ENCODE measurements at places on chromosomes 7 and 10. TPM values are rescaled to one million over a fixed set of nuclear protein-coding genes. Genes with fewer than 3 reads are reported as not detected.
A peak's percentile ranks its signal among the peaks of the same experiment; 100 is the strongest.

The EPO gene
- total RNA-seq = not detected

The PLPP4 gene
- total RNA-seq = not detected

The PSMG3 gene
- total RNA-seq = 77.3 TPM

The OGDH gene
- total RNA-seq = 86.6 TPM

The CUZD1 gene
- 1.3 TPM for total RNA-seq

The OR2A1 gene
- not detected for total RNA-seq

GRCh38 chr7:106071999-106072714, 40.0 kb downstream of the SYPL1 start:
- DNase-seq = peak; percentile 86

GRCh38 chr10:26911811-26912461, 51.2 kb upstream of the ABI1 start:
- DNase-seq = no peak

DNA sequence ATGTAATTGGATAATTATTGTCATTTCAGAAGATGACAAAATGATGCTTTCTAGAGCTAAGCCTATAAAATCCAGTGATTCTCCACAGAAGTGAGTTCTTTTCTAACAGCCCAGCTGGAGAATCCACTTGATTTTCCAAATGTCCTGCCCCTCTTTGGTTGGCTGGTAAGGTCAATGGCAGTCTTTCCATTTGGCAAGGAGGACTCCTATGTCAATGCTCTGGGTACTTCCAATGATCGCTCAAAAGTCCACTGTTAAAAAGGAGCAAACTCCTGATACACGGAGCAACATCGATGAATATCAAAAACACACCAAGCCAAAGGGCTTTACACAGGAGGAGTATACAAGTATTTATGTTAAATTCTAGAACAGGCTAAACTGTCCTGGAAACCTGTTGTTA, 57.8 kb downstream of the STK17A start:
- no peak for DNase-seq

GRCh38 chr7:19362099-19362498, 216.9 kb upstream of the FERD3L start:
- DNase-seq = no peak

DNA sequence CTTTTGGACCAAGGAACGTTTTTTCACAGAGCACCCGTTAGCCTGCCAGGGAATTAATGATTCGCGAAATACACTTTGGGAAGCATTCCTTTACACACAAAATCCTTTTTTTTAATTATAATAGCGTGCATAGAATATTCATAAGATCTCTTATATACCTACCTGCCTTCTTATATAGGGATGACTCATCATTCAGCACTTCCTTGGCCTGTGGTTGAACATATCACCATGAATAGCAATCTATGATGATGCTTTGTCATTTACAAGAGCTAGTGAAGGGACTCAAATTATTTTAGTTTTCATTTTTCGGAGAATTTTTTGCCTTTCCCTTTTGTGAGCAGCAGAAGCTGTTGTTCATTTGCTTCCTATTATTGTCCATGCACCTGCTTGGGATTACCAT, 97.0 kb downstream of the CDH23 start:
- DNase-seq = no peak

- no peak for DNase-seq
Observed at GRCh38 chr7:135697276-135698049, 30.5 kb downstream of the SLC13A4 start.

GRCh38 chr10:92010047-92010735, 86.6 kb downstream of the BTAF1 start:
- no peak for DNase-seq

GRCh38 chr10:57579926-57580325, 687.8 kb downstream of the IPMK start:
- no peak for DNase-seq

DNA sequence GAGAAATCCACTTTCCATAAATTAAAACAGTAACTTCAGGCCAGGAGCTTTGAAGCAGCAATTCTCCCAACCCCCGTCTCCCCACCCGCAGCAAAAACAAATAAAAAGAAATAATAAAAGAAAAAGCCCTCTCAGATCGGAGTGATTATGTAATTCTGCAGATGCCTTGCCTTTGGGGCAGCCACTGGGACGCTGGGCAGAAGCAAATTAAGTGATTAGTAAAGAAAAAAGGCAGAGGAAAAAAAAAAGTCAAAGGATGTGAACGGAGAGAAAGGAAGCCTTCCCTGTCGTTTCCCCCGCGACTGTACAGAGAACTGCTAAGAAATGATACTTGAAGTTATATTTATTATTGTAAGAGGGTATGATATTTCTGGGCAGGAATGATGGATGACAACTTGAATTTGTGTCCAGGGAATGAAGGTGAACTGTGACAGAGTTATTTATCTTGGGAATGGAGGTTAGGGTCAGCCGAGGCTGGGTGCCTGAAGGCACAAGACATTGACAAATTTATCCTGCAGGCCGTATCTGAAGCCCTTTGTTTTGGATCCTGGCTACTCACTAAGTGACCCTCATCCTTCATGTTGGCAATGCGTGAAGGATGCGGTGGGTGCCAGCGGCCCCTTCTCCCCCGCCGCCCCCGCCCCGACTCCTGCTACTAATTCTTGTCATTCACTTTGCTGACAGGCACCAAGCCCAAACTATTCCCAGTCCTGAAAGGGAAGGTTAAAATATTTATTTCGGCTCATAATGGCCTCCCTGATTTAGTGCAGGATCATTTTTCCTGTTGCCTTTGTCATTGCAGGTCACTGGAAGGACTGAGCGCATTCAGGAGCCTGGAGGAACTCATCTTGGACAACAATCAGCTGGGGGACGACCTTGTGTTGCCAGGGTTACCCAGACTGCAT, 604.0 kb downstream of the LRMDA start:
- DNase-seq = no peak

DNA sequence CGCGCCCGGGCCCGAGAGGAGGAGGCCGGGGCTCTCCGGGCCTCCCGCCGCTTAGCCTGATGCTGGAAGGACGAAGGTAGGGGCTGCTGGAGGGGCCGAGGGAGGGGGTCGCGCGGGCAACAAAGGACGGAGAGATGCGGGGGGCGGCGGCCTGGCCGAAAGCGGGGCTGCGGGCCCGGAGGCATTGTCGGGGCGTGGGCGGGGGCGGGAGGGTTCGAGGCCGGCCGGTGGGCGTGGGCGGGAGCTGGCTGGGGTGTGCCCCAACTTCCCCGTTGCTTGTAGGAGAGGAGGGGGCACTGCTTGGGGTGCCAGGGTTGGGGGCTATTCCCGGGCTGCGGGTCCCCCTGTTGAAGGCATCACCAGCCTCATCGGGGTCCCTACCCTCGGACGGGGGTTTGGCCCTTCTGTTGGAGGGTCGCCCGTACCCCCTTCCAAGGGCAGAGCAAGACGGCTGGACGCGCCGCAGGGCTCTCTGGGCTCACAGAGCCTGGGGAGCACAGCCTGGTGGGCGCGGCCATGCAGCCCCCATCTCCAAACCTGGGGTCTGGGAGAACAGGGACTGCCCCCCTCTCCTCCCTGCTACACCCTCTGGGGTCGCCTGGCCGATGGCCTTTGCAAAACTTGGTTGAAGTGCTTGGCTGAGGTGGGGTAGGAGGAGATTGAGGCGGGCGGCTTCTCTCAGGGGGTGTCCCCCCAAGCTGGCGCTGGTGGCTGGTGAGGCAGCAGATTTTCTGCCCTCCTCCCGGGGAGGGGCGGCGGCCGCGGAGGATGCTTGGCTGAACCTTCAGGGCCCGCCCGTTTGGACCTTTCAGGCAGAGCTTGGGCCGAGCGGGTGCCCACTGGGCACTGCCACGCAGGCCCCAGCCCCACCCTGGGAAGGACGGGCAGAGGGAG, 699 bp downstream of the CLIP2 start:
- peak; percentile 76 for DNase-seq

GRCh38 chr10:51487576-51487975, 211.8 kb downstream of the CSTF2T start:
- DNase-seq = no peak

DNA sequence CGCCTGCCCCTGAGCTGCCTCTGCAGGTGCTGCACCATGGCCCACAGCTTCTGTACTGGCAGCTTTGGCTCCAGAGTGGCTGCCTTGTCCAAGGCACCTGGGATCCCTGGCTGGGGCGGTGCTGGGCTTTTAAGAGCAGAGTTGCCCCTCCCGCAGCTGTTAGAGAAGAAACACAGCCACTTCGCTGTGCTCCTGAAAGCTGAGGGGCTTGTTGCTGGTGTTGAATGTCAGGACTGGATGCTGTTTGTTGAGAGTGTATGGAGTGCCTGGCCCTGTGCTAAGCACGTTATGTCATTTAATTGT, 6.2 kb downstream of the FAM241B start:
- DNase-seq = no peak

- DNase-seq = no peak
Observed at GRCh38 chr10:4850397-4850796, 24.4 kb downstream of the AKR1E2 start.

DNA sequence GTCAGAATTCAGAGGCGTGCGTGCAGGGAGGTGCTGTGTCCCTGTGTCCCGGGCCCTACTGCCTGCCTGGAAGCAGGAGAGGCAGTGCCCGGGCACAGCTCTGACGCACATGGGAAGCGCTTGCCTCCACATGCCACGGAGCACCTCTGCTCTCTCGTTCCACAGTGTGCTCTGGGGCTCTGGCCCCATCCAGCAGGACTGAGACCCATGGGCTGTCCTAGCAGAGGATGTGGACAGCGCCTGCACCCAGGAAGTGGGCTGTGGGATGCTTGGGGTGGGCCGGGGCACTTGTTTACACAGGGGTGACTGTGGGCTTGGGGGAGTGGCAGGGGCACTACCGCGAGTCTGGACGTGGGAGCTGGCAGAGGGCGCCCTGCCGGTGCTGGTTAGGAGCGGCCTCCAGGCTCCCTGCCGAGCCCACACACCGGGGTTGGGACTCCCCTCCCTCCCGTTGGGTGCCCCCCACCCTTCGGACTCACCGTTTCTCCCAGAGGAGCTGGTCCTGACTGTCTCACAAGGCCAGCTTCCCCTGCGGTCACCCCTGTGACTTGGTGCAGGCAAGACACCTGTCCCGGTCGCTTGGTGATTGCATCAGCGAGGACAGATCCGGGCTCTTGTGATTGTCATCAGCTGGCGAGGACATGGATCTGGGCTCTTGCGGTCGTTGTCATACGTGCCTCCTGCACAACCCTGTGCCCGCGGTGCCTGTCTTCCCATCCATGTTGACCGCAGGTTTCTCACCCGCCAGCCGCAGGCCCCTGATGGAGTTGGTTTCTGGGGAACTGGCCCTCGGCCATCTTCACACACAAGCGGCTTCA, 83.1 kb downstream of the NKX6-2 start:
- DNase-seq = no peak

GRCh38 chr7:3162289-3162688, 118.6 kb upstream of the CARD11 start:
- peak; percentile 29 for DNase-seq

GRCh38 chr7:94509264-94509886, at the start of gene CASD1:
CASD1 (plus strand) TSS chr7:94509809; CDS start chr7:94510085, 276 bp downstream.
- no peak for DNase-seq

DNA sequence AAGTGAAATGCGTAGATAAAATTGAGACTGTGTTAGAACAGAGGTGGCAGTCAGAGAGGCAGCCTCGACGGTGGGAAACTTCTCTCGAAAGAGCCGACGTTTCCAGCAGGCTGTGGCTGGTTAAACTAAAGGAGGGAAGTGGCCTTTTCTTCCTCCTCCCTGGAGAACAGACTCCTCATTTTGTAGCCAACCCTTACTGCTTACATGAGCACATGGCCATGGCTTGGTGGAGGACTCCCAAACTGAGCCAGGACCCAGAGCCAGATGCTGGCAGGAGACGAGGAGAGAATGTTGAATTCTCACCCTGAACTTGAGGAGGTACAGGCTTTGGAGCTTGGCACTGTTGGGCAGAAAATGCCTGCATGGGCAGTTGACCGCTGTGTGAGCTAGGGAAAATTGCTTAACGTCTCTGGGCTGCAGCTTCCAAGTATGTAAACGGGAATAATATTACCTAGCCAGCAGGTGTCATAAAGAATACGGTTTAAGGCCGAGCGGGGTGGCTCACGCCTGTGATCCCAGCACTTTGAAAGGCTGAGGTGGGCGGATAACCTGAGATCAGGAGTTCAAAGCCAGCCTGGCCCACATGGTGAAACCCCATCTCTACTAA, 24.5 kb downstream of the MMD2 start:
- DNase-seq = no peak

GRCh38 chr7:155889636-155890511, 77.6 kb upstream of the SHH start:
- no peak for DNase-seq

- DNase-seq = no peak
Observed at GRCh38 chr10:73850863-73851461, 23.4 kb downstream of the CAMK2G start.

GRCh38 chr7:98362517-98362916, 38.4 kb downstream of the BAIAP2L1 start:
- no peak for DNase-seq

DNA sequence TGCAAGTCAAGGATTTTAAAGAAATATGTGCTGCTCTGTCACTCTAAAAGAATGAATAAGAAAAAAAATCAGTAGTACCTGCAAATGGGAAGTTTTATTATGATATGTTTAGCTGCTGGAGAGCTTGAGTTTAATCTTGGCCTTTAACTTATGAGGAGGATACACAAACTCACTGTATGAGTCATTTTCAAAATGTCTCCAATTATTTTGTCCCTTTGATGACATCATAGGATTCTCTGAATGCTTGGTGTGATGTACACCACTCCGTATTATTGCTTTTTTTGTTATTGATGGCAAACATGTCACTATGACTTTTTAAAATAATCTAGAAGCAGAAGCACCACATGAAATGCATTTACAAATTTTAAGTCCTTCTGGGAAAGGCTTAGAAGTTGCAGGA, 125.8 kb downstream of the RALA start:
- no peak for DNase-seq

GRCh38 chr7:107427462-107427861, 42.4 kb upstream of the GPR22 start:
- DNase-seq = no peak

GRCh38 chr7:143384661-143385631, 3.8 kb downstream of the ZYX start:
- no peak for DNase-seq

DNA sequence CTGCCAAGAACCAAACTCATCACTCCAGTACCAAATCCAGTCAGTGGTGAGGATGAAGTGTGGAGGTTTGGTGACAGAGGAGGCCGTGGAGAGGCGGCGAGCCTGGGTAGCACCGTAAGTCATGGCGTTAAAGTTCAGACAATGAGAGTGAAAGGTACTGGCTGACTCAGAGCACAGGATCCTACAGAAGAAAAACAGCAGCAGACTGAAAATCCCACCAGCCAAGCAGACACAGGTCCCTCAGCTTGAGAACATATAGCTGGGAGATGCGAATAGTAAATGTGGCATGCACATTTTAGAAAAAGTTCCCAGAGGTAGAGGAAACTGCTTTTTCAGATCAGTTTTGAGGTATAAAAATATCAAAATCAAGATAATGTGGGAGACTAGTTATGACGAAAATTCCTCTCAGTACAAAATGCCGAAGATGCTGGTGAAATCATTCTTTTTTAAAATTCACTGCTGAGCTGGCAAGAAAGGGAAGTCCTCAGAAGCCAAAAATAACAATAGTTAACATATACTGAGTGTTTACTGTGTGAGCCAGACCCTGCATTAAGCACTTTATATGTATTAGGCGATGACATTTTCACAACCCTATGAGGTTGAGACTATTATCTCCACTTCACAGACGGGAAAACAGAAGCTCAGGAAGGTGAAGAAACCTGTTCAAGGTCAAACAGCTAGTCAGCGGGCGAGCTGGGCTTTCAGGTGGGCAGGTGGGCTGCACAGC, 20.9 kb downstream of the PARP12 start:
- no peak for DNase-seq
